Thyroid gland (tissue), 4 donors: ENCODE measurements at places on chromosomes 2 and 18. TPM values are rescaled to one million over a fixed set of nuclear protein-coding genes. Genes with fewer than 3 reads are reported as not detected.

DNA sequence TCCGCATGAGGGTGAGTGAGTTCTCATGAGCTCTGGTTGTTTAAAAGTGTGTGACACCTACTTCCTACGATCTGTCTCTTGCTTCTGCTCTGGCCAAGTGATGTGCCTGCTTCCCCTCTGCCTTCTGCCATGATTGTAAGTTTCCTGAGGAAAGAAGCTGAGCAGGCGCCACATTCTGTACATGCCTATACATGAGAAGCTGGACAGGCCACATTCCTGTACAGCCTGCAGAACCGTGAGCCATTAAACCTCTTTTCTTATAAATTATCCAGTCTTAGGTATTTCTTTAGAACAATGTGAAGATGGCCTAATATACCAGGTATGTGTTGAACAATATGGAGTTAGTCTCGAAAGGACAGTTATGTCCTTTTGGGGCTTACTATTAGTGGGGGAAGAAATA, 281.0 kb downstream of the ALK start:
- no peak for DNase-seq

The LINC00305 gene
- not detected for total RNA-seq

- DNase-seq = peak; percentile 35
These were observed at the start of gene ERFE for GRCh38 chr2:238158509-238159070. ERFE (plus strand) TSS chr2:238158970; CDS start chr2:238159008, 38 bp downstream.

DNA sequence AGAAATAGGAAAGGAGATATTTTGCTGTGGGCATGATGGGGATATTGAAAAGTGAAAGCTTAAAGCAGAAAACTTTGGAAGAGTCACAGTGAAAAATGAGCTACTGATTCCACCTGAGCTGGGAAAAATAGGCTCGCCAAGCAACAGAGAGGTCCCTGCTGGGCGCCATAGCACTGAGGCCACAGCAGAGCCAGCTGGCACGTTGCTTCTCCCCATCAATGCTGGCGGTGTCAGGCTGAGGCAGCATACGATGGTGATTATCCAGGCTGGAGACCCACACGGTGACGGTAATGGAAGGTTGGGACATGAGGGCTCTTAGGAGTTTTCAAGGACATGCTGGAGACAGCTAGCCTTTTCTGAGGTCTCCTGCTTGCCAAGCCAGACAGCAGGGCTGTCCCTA, 25.8 kb upstream of the DTNB start:
- no peak for DNase-seq

GRCh38 chr2:49978341-49978740, 824.0 kb upstream of the FSHR start:
- DNase-seq = no peak

The ELP2 gene
- 54.0 TPM for total RNA-seq

GRCh38 chr2:193845604-193846003, 1650.9 kb upstream of the TMEFF2 start:
- DNase-seq = no peak

The CGREF1 gene
- total RNA-seq = not detected

DNA sequence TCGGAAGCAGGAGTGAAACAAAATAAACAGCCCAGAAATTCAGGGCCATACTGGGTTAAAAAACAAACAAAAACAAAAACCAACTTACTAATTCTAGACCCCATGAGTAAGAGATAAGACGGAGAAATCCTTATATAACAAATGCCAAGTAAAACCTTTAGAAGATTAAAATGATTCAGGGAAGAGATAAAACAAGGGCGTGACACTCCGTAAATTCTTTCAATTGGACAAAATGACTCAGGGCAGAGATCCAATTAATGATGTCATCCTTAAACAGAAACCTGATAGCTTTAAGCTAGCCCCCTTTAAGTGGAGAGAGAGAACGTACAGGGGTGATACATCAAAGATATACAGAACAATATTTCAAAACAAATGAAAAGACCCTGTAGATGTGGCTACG, 317.4 kb downstream of the NBAS start:
- no peak for DNase-seq
